ENCODE measurements at places on chromosomes 16 and 17. TPM values are rescaled to one million over a fixed set of nuclear protein-coding genes. Genes with fewer than 3 reads are reported as not detected.

Gene CA7
- 0.32 TPM for polyA plus RNA-seq

Gene TMEM100
- polyA plus RNA-seq, result 68.9 TPM

Gene STAC2
- 4.5 TPM for polyA plus RNA-seq

Gene SEZ6L2
- 8.2 TPM for polyA plus RNA-seq

Gene B9D1
- 34.7 TPM for polyA plus RNA-seq

Gene PTX4
- 0.09 TPM for polyA plus RNA-seq

GRCh38 chr16:30950516-30951065, 1.7 kb downstream of the ORAI3 start:
- DNase-seq, result no peak

- no peak for DNase-seq
Observed at GRCh38 chr16:53057658-53058057, 2.9 kb downstream of the CHD9 start.

GRCh38 chr16:6957681-6958080, 375.0 kb upstream of the RBFOX1 start:
- DNase-seq, result no peak

DNA sequence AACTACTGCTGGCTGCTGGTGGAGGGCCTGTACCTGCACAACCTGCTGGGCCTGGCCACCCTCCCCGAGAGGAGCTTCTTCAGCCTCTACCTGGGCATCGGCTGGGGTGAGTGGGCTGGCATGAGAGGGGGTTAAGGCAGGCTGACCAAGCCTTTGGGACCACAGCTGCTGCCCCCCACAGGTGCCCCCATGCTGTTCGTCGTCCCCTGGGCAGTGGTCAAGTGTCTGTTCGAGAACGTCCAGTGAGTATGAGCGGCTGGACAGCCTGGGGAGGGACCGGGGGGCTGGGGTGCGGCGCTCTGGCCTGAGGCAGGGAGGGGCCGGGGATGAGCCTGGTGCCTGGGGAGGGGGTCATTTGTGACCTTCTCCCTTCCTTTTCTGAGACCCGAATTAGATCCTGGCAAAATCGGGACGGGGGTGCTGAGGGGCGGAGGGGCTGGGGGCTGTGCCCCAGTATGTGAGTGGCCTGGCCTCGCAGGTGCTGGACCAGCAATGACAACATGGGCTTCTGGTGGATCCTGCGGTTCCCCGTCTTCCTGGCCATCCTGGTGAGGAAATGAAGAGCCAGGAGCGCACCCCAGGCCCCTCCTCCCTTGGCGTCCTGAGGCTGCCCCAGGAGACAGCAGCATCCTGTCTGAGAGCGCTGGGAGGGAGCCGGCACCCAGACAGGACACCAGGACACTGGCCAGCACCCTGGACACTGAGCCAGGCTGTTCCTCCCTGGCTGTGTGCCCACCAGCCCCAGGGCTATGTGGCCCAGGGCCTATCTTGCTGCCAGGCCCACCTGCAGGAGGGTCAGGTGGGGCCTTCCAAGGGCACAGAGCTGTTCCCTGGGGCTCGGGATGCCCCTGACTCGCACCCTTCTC, 8.0 kb downstream of the GCGR start:
- DNase-seq, result no peak

GRCh38 chr17:10249271-10250010, 51.0 kb upstream of the GAS7 start:
- no peak for DNase-seq

DNA sequence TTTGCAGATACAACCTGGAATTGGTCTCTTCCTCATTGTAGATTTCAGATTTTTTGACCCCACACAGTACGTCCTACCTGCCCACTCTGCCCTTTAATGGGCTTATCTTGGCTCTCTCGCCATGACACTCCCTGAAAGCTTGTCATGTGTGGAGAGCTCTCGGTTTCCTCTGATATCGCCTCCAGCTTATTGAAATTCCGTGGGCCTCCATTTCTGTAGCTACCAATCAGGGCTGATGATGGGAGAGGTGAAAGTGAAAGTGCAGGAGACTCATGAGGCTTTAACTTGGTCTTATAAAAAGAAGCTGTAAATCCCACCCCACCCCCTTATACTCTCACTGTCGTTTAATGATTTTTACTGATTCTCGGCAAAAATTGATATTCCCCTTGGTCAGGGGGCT, 17.7 kb downstream of the HOXB1 start:
- no peak for DNase-seq
